Stimulated activated CD4-positive, alpha-beta T cell treated with anti-CD3 and anti-CD28 coated beads, Interleukin-4, amount 100 ng/mL, for 4 hours (primary cell): ENCODE measurements at places on chromosomes 3 and 15.

DNA sequence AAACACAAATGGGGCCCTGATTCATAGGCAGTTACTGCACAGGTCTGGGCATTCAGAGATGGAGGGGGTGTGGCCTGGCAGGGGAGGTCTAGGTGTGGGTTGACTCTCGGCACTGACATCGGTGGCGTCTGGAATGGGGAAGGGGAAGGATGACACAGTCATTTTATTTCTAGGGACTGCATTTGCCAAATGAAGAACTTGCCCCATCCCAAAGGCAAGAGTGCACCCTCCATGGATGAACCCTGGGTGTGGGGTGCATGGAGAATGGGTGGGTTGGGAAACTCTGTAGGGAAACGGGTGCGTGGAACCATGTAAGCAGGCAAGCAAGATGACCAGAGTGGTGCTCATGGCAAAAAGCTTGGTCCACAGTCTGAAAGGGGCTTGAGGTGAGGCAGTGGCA is 24.5 kb downstream of the SLC6A20 start:
- DNase-seq = no peak

DNA sequence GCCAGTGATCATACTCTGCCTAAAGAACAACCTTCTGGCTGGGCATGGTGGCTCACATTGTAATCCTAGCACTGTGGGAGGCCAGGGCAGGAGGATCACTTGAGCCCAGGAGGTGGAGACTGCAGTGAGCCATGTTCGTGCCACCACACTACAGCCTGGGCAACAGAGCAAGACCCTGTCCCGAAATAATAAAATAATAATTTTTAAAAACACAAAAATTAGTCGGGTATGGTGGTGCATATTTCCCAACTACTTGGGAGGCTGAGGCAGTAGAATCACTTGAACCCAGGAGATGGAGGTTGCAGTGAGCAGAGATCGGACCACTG is 34.5 kb upstream of the ARID3B start:
- no peak for DNase-seq

GRCh38 chr3:120300971-120301370 is 15.9 kb upstream of the GPR156 start:
- no peak for DNase-seq

GRCh38 chr15:51198701-51199232 is 104.1 kb upstream of the TNFAIP8L3 start:
- DNase-seq = no peak

DNA sequence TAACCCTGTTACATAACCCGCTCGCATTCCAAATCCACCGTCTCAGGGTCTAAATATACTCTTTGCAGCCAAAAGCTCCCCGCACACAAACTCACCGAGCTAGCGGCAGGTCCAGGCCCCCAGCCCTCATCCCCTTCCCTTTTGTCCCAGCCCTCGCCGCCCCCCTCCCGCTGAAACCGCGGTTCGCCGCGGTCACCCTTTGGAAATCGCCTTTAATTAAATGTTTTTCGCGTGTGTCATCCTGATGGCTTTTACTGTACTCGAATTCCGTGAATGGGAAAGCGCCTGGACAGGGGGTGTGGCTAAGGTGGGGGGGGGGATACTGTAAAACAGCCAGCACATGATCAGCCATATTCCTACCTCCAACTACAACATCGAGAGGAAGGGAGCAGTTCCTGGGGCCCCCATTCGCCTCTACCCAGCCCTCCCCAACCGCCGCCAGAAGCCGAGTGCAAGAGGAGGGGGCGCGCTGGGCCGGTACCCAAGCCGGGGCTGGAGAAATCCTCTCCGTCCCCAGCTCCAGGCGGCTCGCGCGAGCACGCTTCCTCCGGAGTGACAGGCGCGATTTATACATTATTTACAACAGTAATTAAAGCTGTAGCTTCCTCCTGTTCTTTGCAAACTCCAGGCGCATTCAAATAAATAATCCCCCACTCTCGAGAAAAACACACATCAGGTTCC is 1.7 kb downstream of the RORA start:
- DNase-seq = no peak
